ENCODE measurements at places on chromosomes 13 and 19.

DNA sequence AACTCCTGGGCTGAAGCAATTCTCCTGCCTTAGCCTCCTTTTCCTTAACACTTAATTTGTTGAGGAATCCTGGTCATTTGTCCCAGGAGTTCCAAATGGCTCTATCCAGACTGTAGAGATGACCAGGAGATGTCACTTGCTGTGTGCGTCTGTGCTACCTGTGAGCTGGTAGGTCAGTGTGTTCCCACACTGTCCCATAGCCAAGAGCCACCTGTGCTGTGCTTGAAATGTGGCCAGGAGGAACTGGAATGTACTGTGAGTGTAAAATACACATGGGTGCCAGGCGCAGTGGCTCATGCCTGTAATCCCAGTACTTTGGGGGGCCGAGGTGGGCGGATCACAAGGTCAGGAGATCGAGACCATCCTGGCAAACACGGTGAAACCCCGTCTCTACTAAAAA lies 29.4 kb upstream of the KDM4B start:
- no peak for DNase-seq

GRCh38 chr19:16210168-16210567 lies 12.5 kb downstream of the AP1M1 start:
- DNase-seq, result peak; percentile 16

GRCh38 chr19:17394891-17395415 lies 957 bp upstream of the CCDC194 start:
- peak; percentile 36 for DNase-seq

- no peak for DNase-seq
Observed at GRCh38 chr19:6654347-6655310, 15.3 kb downstream of the TNFSF14 start.

- DNase-seq, result peak; percentile 58
Observed at GRCh38 chr13:33642374-33643065, 175.4 kb upstream of the RFC3 start.

- DNase-seq, result peak; percentile 67
Observed at GRCh38 chr19:43699506-43700394, 16.1 kb upstream of the IRGC start.

- DNase-seq, result no peak
Observed at GRCh38 chr19:13930402-13930801, 7.8 kb downstream of the PODNL1 start.

DNA sequence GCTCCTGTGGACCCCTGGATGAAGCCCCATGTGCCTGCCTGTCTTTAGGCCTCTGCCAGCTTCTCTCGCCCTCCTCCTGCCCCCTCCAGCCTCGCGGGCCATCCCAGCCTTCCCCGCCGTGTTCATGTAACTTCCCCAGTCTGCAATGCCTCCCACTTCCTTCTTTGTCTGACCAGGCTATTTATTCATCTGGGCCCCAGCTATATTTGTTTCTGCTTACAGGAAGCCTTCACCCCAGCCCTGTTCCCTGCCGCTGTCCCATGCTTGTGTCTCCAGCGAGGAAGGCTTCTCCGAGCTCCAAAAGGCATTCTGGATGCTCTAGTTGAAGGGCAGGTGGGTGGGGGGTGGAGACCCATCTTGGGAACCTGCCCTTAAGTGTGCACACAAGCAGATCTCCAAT lies 7.9 kb upstream of the C3 start:
- no peak for DNase-seq

DNA sequence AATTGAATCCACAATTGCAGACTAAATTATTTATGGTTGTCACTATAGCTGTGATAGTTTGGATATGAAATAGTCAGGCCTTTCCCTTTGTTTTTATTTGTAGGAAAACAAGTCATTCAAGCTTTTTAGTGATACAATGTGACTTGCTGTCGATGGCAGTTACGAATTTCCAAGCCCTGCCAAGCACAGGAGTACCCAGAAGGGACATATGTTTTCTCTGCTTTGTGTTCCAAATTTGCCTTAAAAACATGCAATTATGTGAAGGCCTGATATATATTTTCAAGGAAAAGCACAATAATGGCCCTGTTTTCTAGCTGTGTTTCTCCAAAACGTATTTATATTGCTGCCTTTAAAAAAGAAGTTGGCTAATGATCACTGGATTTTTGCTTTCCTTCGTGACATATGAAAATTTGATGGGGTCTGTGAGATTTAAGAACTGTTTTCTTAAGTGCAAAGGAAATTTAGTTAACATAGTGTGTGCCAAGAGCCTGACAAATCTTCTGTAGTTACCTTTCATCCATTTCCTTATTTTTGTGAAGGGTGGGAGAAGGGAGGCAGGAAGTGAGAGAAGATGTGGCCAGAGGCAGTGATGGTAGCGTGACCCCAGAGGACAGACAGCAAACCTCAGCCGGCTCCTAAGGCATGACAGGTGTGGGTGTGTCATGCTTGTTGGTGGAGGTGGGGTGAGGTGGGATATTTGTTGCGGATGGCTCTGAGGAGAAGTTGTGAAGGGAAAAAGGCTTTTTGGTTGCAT lies 79.6 kb downstream of the TEX26 start:
- no peak for DNase-seq

GRCh38 chr13:101202590-101202989 lies 213.7 kb downstream of the NALCN start:
- no peak for DNase-seq

DNA sequence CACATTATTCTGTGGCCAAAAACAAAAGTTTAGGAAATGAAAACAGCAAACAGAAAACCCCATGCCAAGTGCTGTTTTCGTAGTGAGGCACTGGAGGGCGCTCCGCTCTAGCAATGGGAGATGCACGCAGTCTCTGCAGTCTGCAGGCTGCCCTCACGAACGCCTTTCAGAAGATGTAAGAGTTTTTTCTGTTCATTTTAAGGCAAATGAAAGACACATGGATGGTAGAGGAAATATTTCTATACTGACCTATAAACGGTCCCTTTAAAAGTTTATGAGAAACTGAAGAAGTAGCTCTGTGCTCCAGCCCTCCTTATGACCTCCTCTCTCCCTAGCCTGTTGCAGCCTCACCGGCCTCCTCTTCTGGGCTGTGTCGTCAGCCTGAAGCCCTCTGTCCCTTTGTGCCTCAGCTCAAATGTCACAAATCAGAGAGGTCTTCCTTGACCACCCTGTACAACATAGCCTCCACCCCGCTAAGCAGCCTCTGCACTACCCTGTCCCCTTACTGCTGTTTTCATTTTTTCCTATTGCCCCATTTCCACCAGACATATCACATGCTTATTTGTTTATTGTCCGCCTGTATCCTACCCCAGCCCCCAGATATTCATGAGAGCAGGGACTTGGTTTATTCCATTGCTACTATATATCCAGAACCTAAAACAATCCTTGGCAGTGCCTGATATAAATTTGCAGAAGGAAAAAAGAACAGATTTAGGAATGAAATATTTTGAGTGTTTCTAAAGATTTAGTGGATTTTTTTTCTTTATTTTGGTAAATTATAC lies 116.4 kb downstream of the TM9SF2 start:
- DNase-seq, result peak; percentile 61

DNA sequence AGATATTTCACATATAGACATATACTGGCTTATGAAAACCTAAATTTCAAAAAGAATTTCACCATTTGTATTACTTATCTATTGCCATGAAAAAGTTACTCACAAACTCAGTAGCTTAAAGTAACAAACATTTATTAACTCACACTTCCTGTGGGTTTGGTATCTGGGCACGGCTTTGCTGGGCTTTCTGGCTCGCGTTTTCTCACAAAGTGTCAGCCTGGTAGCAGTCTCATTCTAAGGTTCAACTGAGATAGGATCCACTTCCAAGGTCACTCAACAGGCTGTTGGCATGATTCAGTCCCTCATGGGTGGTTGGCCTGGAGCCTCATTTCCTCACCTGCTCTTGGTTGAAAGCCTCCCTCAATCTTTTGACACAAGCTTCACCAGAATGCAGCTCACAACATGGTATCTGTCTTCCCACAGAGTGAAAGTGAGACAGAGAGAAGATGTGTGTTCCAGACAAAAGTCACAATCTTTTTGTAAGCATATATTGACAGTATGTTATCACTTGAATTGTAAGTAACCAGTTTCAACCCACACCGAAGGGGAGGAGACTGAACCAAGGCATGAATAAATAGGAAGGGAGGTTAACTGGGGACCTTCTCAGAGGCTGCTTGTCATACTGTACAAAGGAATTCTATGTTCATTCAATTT lies 1065.8 kb upstream of the SPRY2 start:
- DNase-seq, result no peak

DNA sequence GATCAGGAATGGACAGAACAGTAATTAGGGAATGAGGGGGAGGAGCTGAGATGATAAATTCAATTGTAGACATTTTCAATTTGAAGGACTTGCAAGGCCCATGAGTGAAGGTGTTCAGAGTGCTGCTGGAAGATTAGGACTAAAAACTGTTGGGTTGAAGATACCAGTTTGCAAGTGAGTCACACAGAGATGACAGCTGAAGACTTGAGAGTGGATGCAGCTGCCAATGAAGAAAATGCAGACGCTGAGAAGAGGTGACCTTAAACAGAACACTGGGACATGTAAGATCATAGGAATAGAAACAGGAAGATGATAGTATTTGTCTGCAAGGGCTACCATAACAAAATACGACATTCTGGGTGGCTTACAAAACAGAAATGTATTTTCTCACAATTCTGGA lies 1716.5 kb upstream of the SLC10A2 start:
- no peak for DNase-seq

DNA sequence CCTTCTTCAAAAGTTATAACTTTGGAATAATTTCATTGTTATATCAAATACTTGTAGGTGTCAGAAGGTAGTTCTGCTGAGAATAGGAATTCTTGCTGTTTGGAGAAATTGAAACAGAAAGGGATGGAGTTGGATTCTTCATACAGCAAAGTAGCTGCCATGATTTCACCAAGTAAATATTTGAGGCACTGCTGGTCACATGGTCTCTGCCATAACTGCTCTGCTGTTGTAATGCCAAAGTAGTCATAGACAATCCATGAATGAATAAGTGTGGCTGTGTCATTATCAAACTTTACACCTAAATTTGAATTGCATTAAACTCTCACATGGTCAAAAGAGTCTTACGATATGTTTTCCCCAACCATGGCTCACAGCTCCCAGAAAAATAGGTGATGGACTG lies 308.6 kb downstream of the GPC6 start:
- DNase-seq, result no peak

DNA sequence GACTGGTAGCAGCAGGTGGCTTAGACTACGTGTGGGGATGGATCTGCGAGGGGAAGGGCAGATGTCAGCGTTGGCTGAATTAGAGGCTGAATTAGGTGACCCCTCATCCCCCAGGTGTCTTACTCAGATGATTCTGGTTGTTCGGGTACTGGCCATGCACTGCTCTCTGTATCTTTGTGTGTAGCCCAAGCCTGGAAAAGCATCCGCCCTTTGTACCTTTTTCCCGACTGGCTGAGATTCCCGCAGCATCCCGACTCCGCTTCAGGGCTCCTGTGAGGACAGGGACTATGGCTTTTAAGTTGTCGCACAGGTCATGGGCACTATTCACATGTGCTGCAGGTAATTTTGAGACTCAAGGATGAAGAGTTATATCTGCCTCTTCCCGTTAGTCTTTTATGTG lies 7.2 kb downstream of the TFDP1 start:
- peak; percentile 26 for DNase-seq

DNA sequence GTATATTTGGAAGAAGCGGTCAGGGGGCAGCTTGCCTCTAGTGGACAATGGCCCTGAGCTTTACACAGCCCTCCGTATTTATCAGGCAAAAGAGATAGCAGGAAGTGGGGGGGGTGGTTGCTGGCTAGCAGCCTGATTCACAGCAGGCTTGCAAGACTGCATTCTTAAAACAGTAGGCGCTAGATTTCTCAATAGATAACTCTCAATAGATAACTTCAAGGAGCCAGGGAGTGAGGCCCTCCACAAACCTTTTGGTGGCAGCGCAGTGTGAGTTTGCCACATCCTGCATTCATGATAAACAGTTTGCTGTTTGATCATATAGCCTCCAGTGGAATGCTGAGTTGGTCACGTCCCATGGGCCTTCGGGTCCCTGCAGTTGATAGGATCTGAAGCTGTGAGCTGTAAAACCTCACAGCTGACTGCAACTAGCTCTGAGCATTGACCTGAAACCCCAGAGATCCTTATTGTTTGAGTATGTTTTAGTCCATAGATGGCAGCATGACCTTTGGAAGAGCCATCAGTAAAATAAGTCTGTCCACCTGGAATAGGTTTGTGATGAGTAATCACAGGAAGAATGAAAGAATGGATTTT lies 12.2 kb downstream of the FPR3 start:
- no peak for DNase-seq

DNA sequence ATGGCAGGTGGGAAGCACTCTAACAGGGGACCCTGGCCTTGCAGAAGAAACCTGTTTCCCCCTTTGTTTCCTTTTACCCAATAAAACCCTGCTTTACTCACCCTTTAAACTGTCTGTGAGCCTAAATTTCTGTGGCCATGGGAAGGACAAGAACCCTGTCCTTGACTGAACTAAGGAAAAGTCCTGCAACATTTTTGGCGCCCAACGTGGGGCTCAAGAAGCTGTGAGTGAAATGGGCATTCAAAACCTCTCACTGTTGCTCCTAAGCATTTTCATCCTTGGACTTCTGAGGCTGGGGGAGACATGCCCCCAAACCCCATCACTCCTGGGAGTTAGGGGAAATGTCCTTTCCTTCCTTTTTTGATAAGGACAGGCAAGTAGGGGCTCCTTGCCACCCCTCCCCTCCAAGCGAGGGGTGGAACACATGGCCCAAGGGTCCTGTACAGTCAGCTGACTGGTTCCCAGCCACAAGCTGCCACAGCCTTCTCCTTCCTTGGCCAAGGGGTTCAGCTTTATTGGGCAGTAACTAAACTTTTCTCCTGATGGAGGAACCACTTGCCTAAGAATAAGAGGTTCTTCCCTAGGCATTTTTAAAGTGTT lies 381.6 kb downstream of the KLF5 start:
- no peak for DNase-seq

GRCh38 chr19:31648347-31648746 lies 299.1 kb upstream of the TSHZ3 start:
- no peak for DNase-seq

- DNase-seq, result no peak
Observed at GRCh38 chr19:53878776-53879139, 3.2 kb upstream of the PRKCG start.

DNA sequence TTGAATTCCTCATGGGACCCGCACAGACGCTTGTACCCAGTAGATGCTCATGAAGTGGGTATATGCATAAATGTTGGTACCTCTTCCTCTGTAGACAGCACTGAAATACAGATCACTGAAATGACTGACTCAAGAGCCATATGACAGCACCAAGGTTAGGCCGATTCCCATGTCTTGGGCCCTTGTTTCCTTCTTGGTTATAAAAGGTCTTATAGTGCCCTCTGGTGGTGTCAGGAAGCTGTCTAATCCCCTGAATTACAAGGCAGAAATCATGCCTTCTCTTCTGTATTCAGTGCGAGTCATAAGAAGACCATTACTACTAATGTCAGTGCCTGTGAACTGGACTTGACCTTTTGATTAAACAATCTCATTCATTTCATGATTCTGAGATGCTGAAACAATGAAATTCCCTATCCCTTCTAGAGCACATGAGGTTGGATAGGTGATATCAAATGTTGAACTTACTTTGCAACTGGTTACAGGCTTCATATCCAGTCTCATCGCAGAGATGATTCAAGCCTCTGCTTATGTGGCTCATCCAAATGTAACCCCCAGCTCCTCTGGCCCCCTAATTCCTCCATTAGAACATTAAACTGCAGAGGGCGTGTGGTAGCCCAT lies 59.7 kb downstream of the SPATA13 start:
- DNase-seq, result no peak

Data from right forelimb (tissue), 1 donor.